Heart left ventricle (tissue), 16 donors: ENCODE measurements at places on chromosomes 12 and 14. TPM values are rescaled to one million over a fixed set of nuclear protein-coding genes. Genes with fewer than 3 reads are reported as not detected.

Gene PPM1H
- total RNA-seq, result 5.8 TPM

Gene FITM1
- total RNA-seq, result 83.7 TPM

Gene WNT1
- not detected for total RNA-seq

Gene SSTR1
- 0.83 TPM for total RNA-seq

Gene GPR84
- 0.23 TPM for total RNA-seq

Gene TMEM229B
- total RNA-seq, result 2.6 TPM

Gene FGF23
- not detected for total RNA-seq

Gene ABHD12B
- total RNA-seq, result not detected

Gene ABCC9
- total RNA-seq, result 97.6 TPM

Gene CLEC4C
- total RNA-seq, result not detected

Gene PARPBP
- 1.2 TPM for total RNA-seq

Gene ANKS1B
- total RNA-seq, result 1.2 TPM

Gene DHRS2
- not detected for total RNA-seq

Gene SOX5
- total RNA-seq, result 3.6 TPM

Gene RHEBL1
- total RNA-seq, result not detected

Gene ACOT4
- 1.00 TPM for total RNA-seq

Gene TMEM30B
- 0.24 TPM for total RNA-seq

Gene ZNF385A
- 21.2 TPM for total RNA-seq

Gene RAD51AP1
- total RNA-seq, result 1.9 TPM

Gene KCNMB4
- 2.1 TPM for total RNA-seq

Gene LRRIQ1
- not detected for total RNA-seq

Gene LAG3
- total RNA-seq, result not detected

Gene CSRP2
- 33.1 TPM for total RNA-seq

Gene GLT8D2
- total RNA-seq, result 4.7 TPM

Gene OASL
- 0.73 TPM for total RNA-seq

Gene TEX52
- total RNA-seq, result not detected

Gene PRB2
- total RNA-seq, result not detected

Gene GLS2
- 0.82 TPM for total RNA-seq

Gene PZP
- total RNA-seq, result 0.32 TPM

Gene SERPINA1
- total RNA-seq, result 53.4 TPM

Gene RXYLT1
- total RNA-seq, result 20.7 TPM

Gene ASB2
- 162 TPM for total RNA-seq

Gene FBRSL1
- 31.3 TPM for total RNA-seq

Gene CYP27B1
- not detected for total RNA-seq

Gene METTL17
- total RNA-seq, result 44.7 TPM

Gene TIMM9
- total RNA-seq, result 34.5 TPM

Gene SLC6A15
- not detected for total RNA-seq

Gene MOAP1
- total RNA-seq, result 87.0 TPM
